Right atrium auricular region (tissue), 2 donors: ENCODE measurements at places on chromosomes 6 and 20. TPM values are rescaled to one million over a fixed set of nuclear protein-coding genes. Genes with fewer than 3 reads are reported as not detected.

DNA sequence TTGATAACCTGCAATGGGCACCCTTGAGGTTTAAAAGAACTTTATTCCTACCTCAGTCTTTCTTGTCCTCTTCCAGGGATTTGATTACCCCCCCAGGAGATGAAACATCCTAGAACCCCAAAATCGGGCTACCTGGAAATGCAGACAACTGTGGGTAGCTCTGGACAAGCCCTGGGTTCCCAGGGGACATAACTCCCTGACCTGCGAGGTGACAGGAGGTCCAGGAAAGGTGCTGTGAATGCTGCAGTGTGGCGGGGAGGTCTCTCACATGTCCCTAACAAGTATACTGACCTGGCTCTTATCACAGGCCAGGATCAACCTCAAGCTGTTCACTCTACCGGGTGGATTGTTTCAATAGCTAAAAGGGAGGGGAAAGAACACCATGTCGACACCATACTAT is 11.6 kb downstream of the JAG1 start:
- peak; percentile 30 for DNase-seq
- no peaks in the 10 kb centered on the region for H3K4me1 ChIP-seq
- peaks cover 53% of the 10 kb centered on the region for H3K36me3 ChIP-seq
- peak overlapping the region; percentile 85 for H3K27ac ChIP-seq

DNA sequence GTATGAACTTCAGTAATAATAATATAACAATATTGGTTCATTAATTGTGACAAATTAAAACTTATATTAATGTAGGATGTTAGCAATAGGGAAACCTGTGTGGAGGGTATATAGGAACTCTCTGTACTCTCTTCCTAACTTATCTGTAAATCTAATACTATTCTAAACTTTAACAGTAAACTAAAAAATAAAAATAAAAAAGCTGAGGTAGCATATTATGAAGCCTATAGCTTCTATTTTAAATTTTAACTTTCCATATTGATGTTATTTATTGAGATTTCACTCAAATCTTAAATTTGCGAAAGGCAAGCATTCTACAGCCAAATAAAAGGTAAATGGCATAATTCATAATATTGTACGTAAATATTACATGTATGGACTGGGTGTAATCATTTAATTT is 326.4 kb downstream of the MEI4 start:
- no peaks in the 10 kb centered on the region for H3K27me3 ChIP-seq
- H3K4me3 ChIP-seq, result no peak overlapping the region
- H3K36me3 ChIP-seq, result no peaks in the 10 kb centered on the region
- no peak overlapping the region for H3K27ac ChIP-seq

GRCh38 chr6:14670806-14671205 is 553.2 kb downstream of the CD83 start:
- no peak overlapping the region for H3K27ac ChIP-seq
- H3K36me3 ChIP-seq, result no peaks in the 10 kb centered on the region
- no peak for DNase-seq
- H3K4me1 ChIP-seq, result no peaks in the 10 kb centered on the region

DNA sequence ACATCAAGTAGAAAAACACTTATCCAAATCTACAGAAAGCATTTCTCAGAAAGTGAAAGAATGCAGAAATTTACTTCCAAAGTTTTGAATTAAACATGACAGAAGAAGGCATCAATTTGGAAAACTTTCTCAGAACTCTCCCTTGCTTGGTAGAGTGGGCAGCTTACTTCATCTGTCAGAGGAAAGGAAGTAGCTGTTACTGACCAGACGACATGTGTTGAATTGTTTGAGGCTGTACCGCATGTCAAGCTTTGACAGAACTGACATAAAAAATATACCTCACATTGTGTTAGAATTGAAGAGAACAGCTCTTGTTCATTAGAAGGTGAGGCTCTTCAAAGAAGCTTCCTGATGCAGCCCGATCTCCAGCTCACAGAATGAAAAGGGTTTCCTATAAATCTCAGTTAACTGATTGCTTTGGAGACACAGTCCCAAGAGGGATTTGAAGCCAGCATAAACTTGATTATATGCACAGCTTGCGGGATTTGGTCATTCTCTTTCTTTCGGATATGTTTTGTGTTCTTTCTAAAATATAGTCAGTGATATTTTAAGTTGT is 190.7 kb downstream of the PLCB1 start:
- no peaks in the 10 kb centered on the region for H3K36me3 ChIP-seq
- no peaks in the 10 kb centered on the region for H3K4me1 ChIP-seq
- DNase-seq, result no peak
- no peak overlapping the region for H3K27ac ChIP-seq
- H3K27me3 ChIP-seq, result no peaks in the 10 kb centered on the region

DNA sequence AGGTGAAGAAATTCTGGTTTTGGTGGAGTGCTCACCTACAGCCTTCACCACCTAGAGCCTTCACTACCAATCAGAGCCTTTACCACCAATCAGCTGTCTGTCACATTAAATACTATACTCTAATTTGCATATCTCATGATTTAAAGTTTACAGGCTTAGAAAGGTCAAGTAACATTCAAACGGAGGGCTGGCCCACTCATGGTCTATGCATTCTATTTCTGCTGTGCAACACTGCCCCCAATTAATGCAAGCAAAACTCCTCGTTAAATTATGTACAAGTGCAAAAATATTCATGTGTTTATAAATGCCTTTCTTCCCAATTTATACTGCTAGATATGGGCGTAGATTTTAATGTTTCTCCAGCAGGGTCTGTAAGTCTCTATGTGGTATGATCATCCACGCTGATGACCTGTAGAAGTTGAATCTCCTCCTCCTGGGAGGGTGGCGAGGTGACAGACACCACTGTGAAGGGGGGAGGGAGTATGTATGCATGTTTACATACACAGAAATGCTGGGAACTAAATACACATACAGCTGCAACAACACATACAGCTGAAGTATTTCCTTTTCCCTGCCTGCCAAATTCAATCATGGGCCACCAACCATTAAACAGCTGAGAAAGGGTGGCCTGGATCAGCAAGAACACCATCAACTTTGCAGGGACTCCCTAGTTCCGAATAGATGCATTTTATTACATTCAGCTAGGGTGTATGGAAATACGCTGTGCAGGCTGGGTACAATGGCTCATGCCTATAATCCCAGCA is 13.1 kb downstream of the RRAGD start:
- H3K4me1 ChIP-seq, result no peaks in the 10 kb centered on the region
- H3K4me3 ChIP-seq, result no peak overlapping the region
- no peaks in the 10 kb centered on the region for H3K27me3 ChIP-seq
- H3K36me3 ChIP-seq, result no peaks in the 10 kb centered on the region
- DNase-seq, result no peak

- no peak for DNase-seq
- H3K4me1 ChIP-seq, result no peaks in the 10 kb centered on the region
These were observed 112.1 kb upstream of the THBS2 start for GRCh38 chr6:169365567-169366257.

DNA sequence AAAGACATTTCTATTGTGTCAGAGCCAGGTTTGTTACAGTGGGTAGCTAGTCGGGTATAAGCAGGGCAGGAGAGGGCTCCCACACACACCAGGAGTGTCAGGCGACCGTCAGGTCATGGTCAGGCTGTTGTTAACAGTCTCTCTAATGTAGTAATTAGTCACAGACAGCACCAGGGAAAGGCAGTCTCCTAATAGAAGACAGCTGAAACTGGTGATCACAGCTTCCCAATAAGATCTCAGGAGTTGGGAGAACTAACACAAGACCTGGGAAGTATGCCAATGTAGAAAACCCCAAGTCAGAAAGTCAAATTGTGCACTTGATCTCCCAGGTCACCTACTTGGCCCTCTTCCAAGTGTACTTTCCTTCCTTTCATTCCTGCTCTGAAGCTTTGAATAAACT is 53.0 kb upstream of the GPR6 start:
- no peak overlapping the region for H3K4me3 ChIP-seq
- DNase-seq, result no peak
- no peaks in the 10 kb centered on the region for H3K27me3 ChIP-seq

RGS17 gene
- not detected for total RNA-seq

IDH3B gene
- total RNA-seq, result 217 TPM

SIRPG gene
- not detected for total RNA-seq

UNC93A gene
- not detected for total RNA-seq

TSPO2 gene
- total RNA-seq, result not detected
